Testis (tissue), 5 donors: ENCODE measurements at places on chromosomes 2 and 18. TPM values are rescaled to one million over a fixed set of nuclear protein-coding genes. Genes with fewer than 3 reads are reported as not detected.

ARHGAP15 gene
- 7.7 TPM for total RNA-seq

ZNF804A gene
- total RNA-seq, result 0.50 TPM

STPG4 gene
- total RNA-seq, result 8.5 TPM

CCDC178 gene
- total RNA-seq, result 17.5 TPM

PLCD4 gene
- 9.0 TPM for total RNA-seq

KIAA2012 gene
- 1.1 TPM for total RNA-seq

FN1 gene
- total RNA-seq, result 66.3 TPM

SCYGR2 gene
- total RNA-seq, result not detected

LRRC30 gene
- total RNA-seq, result not detected

ACOXL gene
- total RNA-seq, result 7.9 TPM

STRADB gene
- 33.2 TPM for total RNA-seq

PAX8 gene
- total RNA-seq, result 4.7 TPM

OBSL1 gene
- 507 TPM for total RNA-seq

DPP10 gene
- 6.7 TPM for total RNA-seq
